ENCODE measurements at places on chromosomes 2 and 18. TPM values are rescaled to one million over a fixed set of nuclear protein-coding genes. Genes with fewer than 3 reads are reported as not detected.

Gene PDE1A
- 42.1 TPM for total RNA-seq

Gene SDC1
- 9.0 TPM for total RNA-seq

Gene TOGARAM2
- total RNA-seq, result under 0.01 TPM

Gene CRYGC
- total RNA-seq, result not detected

Gene SIX2
- 0.16 TPM for total RNA-seq

Gene HOXD8
- total RNA-seq, result not detected

Gene COL4A4
- total RNA-seq, result 0.78 TPM

Gene DGKD
- 33.1 TPM for total RNA-seq

Gene HSBP1L1
- total RNA-seq, result 2.5 TPM

Gene BMP10
- not detected for total RNA-seq

Gene GPR45
- total RNA-seq, result 0.78 TPM

Gene RNF149
- total RNA-seq, result 55.8 TPM

Gene TMEM37
- not detected for total RNA-seq

Gene TSPYL6
- 0.31 TPM for total RNA-seq

Gene STON1
- total RNA-seq, result 9.4 TPM

Gene CCDC150
- total RNA-seq, result 3.9 TPM

Gene LYPD1
- total RNA-seq, result 17.8 TPM

Gene EPG5
- 35.2 TPM for total RNA-seq

Gene PSD4
- 4.2 TPM for total RNA-seq

Gene AGXT
- total RNA-seq, result not detected

Gene ACTG2
- total RNA-seq, result 0.62 TPM

Gene COBLL1
- total RNA-seq, result 10.8 TPM

Gene THSD7B
- total RNA-seq, result 20.0 TPM

Gene MCEE
- total RNA-seq, result 10.3 TPM

Gene NYAP2
- 7.8 TPM for total RNA-seq

Gene SERPINB3
- total RNA-seq, result not detected

Gene ATP6V1B1
- not detected for total RNA-seq

Gene ADGRF3
- 0.16 TPM for total RNA-seq

Gene CPO
- total RNA-seq, result not detected

Measured in occipital lobe (tissue), 3 donors.